AML-193 (cell line): ENCODE measurements at places on chromosomes 5 and 9.
A peak's percentile ranks its signal among the peaks of the same experiment; 100 is the strongest.

DNA sequence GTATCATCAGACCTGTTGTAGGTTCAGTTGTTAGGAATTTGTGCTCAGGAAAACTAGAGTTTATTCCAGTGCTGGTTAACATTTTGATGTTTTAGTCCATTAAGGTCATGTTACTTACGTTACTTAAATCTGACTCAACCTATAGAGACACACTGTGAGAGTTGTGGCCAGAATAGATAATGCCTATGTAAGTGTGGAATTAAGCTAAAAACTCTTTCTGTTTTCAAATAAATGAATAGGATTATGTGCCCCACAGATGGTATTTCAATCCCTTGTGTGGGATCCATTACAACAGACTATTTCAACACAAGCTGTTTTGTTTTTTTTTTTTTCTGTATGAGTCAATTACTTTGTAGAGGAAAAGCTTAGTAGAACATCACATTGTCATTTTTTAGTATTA is 68.1 kb downstream of the MEGF10 start:
- no peak for DNase-seq

DNA sequence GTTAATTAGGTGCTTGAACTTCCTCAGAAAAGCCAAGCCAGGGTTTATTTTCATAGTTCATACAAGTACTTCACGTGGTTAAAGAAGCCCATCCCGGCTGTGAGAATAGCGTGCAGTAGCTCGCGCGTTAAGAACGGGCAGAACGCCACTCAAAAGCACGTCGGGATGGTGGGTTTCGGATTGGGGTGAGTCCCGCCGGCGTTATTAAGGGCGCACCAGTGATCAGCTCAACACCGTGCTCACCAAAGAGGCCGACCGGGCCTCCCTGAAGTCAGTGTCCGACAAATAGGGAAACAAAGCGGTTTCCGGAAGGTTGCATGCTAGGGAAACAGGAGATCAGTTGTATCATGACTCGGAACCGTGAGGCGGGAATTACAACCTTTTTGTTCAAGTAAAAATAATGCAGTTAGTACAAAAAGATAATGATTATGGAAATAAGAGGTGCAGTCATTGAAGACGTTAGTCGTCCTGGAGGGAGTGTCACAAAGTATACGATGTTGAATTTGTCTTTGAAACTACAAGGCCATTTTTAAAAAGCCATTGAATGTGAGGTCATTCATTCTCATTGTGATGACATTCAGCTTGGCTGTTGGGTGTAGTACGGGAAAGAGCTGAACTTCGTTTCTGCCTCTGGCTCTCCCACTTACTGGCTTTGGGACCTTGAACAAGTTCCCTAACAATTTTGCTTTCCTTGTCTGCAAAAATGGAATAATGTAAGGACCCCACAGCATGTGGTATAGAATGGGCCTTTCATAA is 992 bp downstream of the SETD9 start:
- peak; percentile 68 for DNase-seq

DNA sequence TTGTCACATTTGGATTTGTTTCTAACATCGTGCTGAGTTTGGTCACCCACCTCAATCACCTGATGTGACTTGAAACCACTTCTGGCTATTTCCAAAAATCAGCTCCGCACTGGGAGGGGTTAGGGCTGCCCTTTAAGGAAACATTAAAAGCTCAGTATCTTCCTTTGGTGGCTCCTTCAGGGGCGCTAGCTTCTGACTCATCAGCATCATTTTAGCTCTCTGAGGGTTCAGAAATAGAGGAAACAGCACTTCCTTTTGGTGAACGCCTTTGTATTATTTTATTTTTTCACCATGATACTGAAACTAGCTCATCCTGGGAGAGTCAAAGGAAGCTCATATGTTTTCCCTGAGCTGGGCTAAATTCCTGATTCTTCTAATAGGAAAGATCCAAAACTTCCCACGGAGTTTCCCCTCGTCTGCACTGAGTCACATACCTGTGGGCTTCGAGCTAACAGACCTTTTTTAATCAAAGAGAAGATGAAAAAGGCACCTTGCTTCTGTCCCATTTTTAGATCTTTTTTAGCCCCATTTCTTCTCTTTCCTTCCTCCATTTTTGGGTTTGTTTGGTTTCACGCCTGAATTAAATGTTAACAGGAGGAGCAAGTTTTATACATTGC is 48.2 kb downstream of the ROPN1L start:
- peak; percentile 68 for DNase-seq

GRCh38 chr5:148414833-148415232 is 31.1 kb downstream of the FBXO38 start:
- DNase-seq: no peak

GRCh38 chr5:153399595-153399994 is 90.9 kb upstream of the GRIA1 start:
- DNase-seq: no peak

GRCh38 chr5:54040804-54041203 is 269.6 kb downstream of the ARL15 start:
- DNase-seq: no peak

DNA sequence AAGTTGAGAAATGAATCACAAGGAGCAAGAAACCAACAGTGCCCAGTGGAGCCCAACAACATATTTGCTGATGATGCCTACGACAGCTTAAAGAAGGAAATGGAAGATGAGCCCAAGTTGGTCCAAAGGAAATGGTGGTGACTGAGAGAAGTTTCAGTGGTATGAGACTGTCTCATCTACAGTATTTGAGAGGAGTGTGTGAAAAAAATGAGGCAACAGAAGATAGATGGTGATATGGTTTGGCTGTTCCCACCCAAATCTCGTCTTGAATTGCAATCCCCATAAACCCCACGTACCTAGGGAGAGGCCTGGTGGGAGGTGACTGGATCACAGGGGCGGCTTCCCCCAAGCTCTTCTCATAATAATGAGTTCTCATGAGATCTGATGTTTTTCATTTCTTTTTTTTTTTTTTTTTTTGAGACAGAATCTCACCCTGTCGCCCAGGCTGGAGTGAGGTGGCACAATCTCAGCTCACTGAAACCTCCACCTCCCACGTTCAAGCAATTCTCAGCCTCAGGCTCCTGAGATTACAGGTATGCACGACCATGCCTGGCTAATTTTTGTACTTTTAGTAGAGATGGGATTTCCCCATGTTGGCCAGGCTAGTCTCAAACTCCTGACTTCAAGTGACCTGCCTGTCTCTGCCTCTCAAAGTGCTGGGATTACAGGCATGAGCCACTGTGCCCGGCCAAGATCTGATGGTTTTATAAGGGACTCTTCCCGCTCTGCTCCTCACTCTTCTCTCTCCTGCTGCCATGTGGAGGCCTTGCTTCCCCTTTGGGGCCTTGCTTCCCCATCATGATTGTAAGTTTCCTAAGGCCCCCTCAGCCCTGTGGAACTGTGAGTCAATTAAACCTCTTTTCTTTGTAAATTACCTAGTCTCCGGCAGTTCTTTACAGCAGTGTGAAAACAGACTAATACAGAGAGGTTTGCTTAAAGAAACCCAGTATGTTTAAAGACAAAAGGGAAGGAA is 30.2 kb downstream of the EFCAB9 start:
- no peak for DNase-seq

DNA sequence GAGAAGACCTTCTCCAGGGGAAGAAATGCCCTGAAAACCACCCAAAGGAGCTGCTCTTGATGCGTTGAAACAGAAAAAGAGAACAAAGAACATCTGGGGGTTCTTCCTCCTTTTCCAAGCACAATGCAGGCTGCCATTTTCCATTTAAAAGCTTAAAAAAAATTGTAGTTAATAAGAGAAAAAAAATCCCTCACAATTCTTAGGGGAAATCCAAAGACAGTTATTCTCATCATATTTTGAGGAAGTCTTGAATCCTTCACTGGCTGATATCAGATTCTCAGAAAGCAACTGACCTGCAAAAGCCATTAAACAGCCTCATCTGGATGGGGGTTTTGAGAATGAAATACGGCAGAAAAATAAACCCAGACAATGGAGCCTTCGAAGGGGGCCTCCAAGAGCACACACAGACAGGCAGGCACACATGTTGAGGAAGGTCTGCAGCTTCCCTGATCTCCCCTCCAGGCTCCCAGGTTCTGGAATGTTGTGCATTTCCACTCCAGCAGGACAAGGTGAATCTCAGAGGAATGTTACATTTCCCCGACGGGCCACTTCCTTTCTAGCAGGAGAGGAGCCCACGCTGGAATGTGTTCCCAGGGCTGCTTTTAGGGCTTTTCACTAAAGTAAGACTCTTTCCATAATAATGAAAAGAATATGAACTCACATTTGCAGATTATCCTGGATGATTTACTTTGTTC is 159.4 kb upstream of the S1PR3 start:
- DNase-seq: no peak

DNA sequence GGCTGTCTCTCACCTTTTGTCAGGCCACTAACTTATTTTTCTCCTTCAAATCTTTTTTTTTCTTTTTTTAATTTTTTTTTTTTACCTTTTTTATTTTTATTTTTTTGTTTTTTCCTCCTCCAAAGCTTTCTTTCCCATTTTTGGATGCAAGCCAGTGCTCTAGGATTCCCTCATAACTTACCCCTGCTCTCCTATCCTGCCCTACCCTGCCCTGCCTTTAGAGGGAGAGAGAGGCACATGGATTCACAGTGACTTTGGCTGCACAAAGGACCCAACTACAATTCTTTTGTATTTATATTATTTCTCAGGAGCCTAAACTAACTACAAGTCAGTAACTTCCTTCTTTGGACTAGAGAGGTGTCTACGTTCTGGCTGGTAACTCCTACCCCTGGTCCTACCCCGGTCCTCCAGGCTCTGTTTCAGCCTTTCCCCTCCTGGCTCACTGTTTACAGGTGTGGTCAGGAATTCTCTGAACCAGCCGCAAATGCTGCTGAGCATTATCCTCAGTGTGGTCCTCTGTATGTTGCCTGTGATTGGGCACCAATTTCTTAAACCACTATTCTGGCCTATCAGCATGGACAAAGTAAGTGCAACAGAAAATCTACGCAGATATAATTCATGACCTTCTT is 8.4 kb upstream of the RUSC2 start:
- DNase-seq: peak; percentile 57

DNA sequence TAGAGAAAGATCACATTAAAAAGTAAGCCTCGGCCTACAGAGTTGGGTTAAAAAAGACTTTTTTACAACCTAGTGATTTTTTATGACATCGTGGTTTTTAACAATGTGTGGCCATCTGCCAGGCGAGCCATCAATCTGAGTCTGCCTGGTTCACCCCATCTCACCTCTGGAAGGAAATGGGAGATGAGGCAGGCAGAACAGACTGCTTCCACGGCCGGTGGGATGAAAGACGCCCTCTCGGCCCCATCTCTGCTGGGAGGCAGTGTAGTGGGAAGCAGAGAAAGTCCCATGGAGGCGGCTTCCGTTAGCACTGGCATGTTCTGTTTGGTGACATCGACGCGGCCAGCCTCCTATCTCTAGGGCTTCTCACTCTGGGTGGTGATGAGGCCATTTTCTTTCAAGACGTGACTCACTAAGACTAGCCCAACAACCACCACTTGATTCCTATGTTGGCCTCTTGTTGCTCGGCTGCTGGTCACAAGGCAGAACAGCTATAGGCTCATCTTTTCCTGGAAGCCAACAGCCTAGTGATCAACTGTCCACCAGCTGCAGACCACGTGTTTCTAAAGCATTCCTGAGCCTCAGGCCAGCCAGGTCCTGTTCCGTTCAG is 132.4 kb upstream of the OTULINL start:
- no peak for DNase-seq

DNA sequence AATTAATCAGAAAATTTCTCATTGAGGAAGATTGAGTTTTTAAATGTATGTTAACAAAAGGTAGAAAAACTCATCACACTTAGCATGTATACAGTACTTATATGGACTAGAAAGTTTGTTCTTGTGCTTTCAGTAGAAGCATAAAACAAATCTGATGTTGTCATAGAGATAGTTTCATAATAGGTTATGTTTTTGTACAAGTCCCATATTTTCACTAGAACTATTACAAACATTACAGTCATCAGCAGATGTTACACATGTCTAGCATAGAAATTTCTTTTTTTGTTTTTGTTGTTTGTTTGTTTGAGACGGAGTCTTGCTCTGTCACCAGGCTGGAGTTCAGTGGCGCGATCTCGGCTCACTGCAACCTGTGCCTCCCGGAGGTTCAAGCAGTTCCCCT is 131.4 kb downstream of the COMMD10 start:
- no peak for DNase-seq
